ENCODE measurements at places on chromosomes 5 and 9.

DNA sequence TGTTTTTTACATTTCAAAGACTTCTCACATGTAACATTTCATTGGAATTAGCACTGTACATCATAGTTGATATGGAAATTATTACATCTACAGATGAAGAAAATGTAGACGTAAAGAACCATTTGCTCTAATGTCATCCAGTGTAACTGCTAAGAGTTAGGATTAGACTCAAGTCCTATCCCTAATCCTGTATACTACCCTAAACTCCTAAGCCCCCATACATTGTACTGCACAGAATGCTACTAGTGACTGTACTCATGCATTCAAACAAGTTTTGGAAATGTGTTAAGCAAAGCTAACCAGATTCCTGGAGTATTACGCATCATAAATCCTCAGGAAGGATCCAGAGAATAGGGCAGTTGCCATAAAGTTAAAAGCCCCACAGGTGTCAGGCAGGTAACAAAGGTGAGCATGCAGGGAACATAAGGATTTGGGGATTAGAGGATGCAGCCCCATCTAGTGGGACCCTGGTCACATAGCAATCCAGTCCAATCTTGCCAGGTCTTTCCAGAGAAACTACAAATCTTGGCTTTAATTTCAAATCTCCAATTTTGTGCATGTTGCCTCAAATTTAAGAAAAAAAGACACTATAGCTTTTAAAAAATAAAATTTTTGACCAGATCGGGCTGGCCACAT lies 32.0 kb downstream of the HAVCR1 start:
- no peak for DNase-seq

GRCh38 chr9:92341578-92341977 lies 15.8 kb downstream of the CENPP start:
- no peak for DNase-seq

GRCh38 chr5:142317753-142318152 lies 7.1 kb downstream of the SPRY4 start:
- DNase-seq: no peak

DNA sequence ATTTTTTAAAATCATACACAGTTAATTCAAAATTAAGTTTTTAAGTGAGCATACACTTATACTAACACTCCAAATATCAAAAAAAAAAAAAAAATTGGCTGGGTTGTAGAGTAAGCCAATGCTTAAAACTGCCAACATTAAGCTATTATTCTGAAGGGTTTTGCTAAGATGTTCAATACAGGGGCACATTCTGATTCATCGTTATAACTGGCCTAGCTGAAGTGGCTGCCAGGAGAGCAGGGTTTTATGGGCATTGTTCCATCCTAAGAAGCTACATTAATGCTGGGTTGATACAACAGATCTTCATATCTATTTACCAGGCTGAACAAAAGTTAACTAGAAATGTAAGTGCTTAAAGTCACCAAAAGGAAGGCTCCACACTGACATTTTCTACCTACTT lies 13.4 kb downstream of the ELAVL2 start:
- no peak for DNase-seq

DNA sequence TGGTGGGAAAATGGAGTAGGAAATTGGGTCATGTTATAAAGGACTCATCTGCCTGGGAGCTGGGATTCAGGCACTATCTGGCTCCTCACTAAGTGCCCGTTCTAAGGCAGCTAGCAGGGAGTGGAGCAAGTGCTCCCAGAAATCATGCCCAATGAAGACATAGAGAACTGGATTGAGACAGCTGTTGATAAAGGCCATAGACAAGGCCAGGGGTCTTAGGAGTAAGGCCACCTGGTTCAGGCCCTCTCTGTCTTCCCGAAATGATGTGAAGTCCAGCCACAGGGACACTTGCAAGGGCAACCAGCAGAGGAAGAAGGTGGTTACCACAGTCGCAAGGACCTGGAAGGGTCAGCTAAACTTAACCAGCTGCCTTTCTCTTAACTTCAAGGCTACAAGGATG lies 20.1 kb upstream of the SPINK1 start:
- no peak for DNase-seq

DNA sequence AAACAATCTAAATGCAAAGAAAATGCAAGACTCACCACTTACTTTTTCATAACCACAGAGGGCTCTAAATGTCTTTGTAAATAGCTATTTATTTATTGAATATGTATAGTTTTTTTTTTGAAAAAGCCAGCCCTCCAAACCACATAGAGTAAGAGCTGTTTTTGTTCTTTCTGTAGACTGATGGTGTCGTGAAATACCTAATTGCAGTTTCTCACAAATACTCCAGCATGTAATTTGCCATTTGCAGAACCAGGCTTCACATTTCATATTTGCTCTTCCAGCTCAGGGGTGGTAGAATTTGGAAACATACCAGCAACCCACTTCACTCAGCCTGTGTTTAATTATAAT lies 159.8 kb downstream of the TMC1 start:
- DNase-seq: no peak

DNA sequence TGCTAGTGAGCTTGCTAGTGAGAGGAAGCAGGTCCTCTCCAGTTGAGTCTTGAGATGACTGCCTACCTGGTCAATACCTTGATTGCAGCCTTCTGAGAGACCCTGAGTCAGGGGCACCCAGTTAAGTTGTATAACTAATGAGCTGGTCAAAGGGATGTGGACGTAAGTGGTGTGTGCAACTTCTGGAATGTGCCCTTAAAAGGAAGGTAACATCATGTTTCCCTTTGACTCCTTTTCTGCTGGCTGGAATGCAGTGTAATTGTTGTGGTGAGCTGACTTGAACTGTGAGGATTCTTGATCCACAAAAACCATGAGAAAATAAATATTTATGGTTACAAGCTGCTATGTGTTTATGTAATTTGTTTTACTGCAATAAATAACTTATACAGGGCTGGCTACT lies 2.4 kb upstream of the SNX2 start:
- no peak for DNase-seq

DNA sequence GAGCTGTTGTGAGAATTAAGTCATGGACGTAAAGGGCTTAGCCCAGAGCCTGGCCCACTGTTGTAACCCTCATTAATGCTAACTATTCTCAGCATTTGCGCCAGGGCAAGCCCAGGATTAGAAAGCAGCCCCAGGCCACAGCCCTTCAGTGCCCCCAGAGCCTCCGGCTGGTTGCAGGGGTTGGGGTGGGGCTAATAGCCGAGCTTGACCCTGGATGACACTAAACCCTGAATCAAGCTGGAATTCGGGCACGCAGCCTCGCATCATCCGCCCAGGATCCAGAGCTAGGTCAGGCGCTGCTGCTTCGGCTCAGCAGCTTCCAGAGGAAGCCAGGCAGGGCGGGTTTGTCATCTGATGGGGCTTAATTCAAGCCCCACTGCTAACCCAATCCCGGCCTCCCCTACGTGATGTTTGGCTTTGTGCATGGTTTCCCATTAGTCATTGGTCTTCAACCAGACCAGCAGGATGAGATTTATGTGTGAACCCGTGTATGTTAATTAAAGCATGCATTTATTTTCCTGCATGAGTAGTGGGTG lies 1.2 kb upstream of the MEGF9 start:
- no peak for DNase-seq

- no peak for DNase-seq
These were observed 93.1 kb downstream of the PJA2 start for GRCh38 chr5:109316634-109317033.

GRCh38 chr5:8013948-8014710 lies 145.2 kb downstream of the MTRR start:
- no peak for DNase-seq

GRCh38 chr5:10468256-10468655 lies 26.6 kb downstream of the ROPN1L start:
- DNase-seq: no peak

DNA sequence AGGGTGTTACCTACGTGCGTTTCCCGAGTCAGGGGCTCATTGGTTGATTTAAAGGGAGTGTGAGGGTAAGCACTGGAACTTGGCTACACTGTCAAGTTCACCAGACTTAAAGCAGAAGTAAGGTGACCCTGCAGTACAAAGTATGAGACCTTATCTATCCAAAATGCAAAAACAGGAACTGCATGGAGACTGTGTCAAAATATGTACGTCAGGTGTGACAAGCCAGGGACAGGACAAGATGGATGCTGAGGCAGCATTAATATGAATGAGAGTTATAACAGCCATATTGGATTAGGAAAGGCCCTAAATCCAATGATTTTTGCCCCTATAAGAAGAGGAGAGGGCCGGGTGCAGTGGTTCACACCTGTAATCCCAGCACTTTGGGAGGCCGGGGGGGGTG lies 15.4 kb upstream of the SUSD3 start:
- DNase-seq: no peak

GRCh38 chr5:127999909-128000308 lies 83.7 kb upstream of the SLC12A2 start:
- no peak for DNase-seq

DNA sequence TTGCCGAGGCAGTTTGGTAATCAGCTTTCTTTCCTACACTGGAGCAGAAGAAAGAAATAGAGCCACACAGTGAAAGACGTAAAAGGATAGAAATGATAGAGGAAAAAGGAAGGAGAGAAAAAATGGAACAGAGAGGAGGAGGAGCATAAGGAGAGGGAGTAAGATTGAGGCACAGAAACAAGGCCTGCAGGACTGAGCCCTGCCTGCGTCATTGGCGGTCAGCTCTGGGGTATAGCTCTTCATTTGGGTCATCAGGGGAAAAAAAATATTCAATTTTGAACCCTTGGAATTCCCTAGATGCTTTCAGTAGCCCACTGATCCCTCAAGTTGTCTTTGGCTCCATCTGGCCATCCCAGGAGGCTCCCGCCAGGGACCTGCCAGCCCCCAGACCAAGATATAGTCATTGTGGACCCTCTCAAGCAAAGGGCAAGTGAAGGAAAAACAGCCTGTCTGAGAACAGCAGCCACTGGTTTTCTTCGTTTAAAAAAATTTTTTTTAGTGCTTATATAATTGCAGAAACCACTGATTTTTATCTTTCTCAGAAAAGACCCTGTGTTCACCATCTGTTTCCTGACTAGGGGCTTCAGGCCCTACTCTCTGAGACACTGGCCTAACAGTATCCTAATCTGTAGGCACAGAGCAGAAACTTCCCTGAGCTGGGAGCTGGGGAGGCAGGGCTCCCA lies 31.3 kb upstream of the MATR3 start:
- DNase-seq: no peak

GRCh38 chr5:161513942-161514341 lies 32.6 kb downstream of the GABRB2 start:
- DNase-seq: no peak

DNA sequence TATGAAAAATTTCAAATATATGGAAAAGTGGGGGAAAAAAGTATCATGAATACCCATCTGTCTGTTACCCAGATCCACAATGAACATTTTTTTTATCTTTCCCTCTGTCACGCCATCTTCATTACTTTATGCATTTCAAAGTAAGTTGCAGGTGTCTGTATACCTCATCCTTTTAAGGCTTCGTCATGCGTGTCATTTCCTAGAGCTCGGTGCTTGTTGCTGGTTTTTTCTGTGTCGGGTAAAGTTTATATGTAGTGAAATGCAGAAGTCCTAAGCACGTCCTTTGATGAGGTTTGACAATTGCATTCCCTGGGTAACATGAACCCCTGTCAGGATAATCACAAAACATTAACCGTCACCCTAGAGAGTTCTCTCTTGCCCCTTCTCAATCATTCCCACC lies 52.1 kb downstream of the DAPK1 start:
- DNase-seq: no peak

DNA sequence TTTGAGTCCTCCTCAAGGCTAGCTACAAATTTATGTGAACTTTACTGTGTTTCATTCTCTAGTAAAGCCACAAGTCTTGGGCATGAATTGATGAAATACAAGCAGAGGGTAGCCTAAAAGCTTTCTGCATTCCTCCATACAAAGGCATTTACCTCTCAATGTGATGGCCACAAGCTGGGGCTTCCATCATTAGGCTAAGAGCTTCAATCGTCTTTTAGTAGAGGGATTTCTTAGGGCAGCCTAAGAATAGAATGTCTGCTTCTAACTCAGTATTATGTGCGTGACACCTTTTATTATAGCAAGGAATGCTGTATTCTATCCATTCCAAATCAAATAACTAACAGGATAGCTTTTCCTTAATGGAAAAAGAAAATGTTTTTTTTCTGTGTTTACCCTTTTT lies 3.7 kb downstream of the PLAC8L1 start:
- DNase-seq: no peak
